Stimulated activated CD4-positive, alpha-beta T cell treated with anti-CD3 and anti-CD28 coated beads, Interleukin-12 subunit alpha, Interleukin-12 subunit beta, amount 100 ng/mL, for 4 hours (primary cell): ENCODE measurements at places on chromosomes 11 and 22.
A peak's percentile ranks its signal among the peaks of the same experiment; 100 is the strongest.

GRCh38 chr11:88307749-88308425 is 29.6 kb downstream of the CTSC start:
- DNase-seq: no peak

GRCh38 chr11:131190446-131190845 is 180.0 kb upstream of the NTM start:
- DNase-seq: no peak

DNA sequence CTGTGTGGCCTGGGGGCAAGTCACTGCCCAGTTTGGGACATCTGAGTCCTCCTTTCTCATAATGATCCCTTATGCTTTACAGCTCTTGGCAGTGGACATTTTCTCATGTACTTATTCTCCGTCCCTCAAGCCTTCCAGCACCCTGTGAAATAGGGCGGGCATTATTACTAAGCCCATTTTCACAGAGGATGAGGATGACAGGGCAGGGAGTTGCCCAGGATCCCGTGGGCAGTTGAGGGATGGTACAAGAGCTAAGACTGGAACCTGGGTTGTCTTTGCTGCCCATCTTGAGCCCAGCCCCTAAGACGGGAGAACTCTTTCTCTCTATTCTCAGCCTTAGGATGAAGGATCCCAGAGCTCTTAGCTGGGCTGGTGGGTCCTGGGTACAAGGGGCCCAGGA is 11.2 kb downstream of the CD82 start:
- no peak for DNase-seq

GRCh38 chr11:14323118-14323676 is 35.8 kb downstream of the RRAS2 start:
- no peak for DNase-seq

- no peak for DNase-seq
Observed at GRCh38 chr22:40673017-40673416, 6.3 kb upstream of the MCHR1 start.

DNA sequence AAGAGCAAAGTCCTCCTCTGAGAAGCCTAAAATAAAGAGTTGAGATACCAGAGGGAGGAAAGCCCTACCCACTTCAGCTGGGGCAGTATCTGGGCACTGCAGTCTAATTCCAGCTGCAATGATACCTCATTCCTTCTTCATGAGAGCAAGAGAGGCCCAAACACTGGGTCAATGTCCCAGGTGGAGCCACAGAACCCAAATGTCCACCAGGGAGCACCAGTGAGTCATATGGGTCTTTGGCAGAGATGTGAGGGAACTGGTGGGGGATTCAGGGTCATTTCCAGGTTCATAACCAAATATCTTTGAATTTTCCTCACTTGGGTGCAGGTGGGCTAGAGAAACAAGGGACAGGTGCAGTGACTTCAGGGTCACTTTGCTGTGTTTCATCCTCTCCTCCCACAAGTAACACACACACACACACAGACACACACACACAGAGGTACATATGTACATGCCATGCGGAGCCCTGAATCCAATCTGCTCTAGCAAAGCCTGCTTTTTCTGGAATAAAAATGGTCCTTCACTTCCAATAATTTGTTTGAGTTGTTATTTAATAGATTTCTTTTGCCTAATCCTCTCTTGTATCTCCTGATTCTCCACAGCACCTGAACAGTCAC is 585.4 kb downstream of the SOX6 start:
- DNase-seq: peak; percentile 9

GRCh38 chr11:68386331-68386978 is 74.1 kb downstream of the LRP5 start:
- DNase-seq: no peak

- DNase-seq: no peak
Observed at GRCh38 chr11:45576461-45577215, 88.8 kb downstream of the CHST1 start.

GRCh38 chr22:31308181-31308580 is 15.9 kb upstream of the PIK3IP1 start:
- no peak for DNase-seq

- DNase-seq: no peak
Observed at GRCh38 chr11:31092638-31093037, 276.9 kb downstream of the DCDC1 start.

GRCh38 chr11:61917334-61918109 is at the start of gene RAB3IL1:
TSS of gene RAB3IL1 (minus strand) at chr11:61917566. CDS start at chr11:61917367, 199 bp downstream.
- DNase-seq: peak; percentile 16
